Esophagus mucosa (tissue), 1 donor: ENCODE measurements at places on chromosomes 5 and 9. TPM values are rescaled to one million over a fixed set of nuclear protein-coding genes. Genes with fewer than 3 reads are reported as not detected.

The FOXD4L3 gene
- not detected for total RNA-seq

The ACOT12 gene
- not detected for total RNA-seq

The ZNF169 gene
- total RNA-seq: 1.9 TPM

The C6 gene
- not detected for total RNA-seq

The NR5A1 gene
- total RNA-seq: not detected

The FIBCD1 gene
- total RNA-seq: 0.20 TPM

The HARS1 gene
- 43.0 TPM for total RNA-seq

The ADAM19 gene
- 2.2 TPM for total RNA-seq

The ZNF782 gene
- 1.5 TPM for total RNA-seq

The SEC61B gene
- 75.8 TPM for total RNA-seq

The OTULINL gene
- 0.88 TPM for total RNA-seq

The BRD8 gene
- 25.7 TPM for total RNA-seq

The SEMA6A gene
- total RNA-seq: 6.1 TPM

The ACSL6 gene
- 0.08 TPM for total RNA-seq

The STPG3 gene
- total RNA-seq: not detected

The ADAMTS6 gene
- 1.2 TPM for total RNA-seq

The UNC13B gene
- total RNA-seq: 31.0 TPM

The GCNT4 gene
- 1.4 TPM for total RNA-seq

The ROR2 gene
- total RNA-seq: 2.5 TPM

The PKD2L2 gene
- not detected for total RNA-seq

The SEMA5A gene
- total RNA-seq: 5.5 TPM

The DRD1 gene
- not detected for total RNA-seq

The MARCOL gene
- total RNA-seq: not detected
